ENCODE measurements at places on chromosomes 5 and 9.

DNA sequence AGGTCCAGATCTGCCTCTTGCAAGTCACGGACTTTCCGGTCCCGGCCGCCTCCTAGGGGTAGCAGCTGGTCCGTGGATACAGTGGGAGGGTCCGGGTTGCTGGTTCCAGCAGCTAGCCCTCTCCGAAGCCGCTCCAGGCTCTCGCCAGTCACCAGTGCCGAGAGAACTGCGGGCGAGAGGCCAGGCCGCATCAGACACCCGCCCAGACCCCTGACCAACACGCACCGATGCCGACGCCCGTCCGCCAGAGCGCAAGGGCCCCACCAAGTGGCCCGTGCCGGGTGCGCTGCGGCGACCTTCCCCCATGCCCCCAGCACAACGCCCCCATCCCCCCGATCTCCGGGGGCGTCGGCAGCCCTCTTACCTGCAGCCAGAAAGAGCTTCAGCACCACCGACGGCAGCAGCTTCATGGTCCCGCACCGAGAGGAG is 470 bp downstream of the HBEGF start:
- DNase-seq, result peak; percentile 85

DNA sequence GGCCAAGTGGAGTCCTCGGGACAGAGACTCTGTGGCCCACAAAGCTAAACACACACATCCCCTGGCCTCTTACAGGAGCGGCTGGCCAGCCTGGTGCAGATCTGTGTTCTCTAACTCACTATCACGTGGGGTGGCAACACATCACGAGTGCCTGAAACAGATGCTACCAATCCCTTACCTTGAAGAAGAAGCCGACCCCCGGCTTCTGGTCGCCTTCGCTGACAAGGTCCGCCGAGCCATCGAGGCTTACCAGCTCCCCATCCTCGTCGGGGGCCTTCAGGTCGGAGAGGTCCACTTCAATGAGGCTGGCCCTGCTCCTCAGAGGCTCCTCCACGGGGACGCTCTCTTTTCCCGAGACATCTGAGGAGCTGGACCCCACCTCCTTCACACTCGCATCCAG is 86.7 kb downstream of the CAMSAP1 start:
- DNase-seq, result no peak

DNA sequence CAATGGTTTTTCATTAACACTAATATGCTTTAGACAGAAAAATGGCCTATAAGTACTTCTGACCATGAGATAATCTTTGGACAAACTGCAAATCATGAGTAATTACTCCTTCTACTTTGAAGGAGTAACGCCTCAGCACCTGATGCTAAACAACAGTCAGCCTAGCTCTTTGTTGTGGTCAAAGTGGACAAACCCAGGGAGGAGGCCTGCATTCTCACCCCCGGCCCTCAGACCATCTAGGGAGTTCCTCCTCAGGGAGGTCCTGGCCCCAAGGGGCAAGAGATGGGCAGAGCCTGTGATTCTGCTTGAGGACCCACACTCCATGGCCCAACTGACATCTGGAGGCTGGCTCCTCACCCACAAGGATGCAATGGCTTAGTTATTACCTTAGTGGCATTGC is 48.2 kb upstream of the ANGPTL2 start:
- DNase-seq, result peak; percentile 42

DNA sequence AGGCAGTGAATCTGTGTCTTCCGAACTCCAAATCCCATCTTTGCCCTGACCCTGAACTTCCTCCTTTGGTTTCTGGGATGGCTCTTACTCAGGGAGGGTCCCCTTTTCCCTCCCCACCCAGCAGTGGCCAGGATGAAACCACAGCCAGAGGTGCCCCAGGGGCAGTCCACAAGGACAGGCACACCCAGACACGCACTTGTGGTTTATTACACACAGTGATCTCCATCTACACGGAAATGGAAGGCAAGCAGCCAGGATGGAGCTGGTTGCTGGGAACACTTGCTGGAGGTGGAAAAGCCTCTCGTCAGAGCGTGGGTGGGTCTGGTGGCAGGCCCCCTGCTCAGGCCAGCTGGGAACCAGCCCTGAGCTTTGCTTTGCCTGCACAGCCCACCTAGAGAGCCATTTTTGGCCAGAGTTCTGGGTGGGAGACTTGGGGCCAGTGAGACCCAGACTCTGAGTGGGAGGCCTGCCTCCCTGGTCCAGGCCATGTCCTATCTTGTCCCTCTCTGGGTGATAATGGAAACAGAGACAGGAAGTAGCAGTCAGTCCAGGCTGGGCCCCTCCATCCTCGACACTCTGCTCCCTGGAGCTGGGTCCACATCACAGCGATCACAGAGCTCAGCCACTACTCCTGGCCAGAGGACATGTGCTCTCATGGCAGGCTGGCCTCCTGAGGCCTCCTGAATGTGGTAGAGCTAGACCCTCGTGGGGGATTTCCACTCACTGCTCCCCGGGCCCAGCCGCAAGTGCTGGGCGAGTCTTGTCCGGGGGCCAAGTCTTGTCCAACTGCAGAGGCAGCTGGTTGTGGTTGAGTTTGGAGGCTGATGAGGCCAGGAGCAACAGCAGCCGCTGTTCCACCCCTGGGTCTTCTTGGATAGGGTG is 5.1 kb upstream of the PHYKPL start:
- peak; percentile 34 for DNase-seq

- DNase-seq, result no peak
These were observed 422.9 kb downstream of the EBF1 start for GRCh38 chr5:158676642-158677469.

GRCh38 chr9:114134827-114135396 is 20.4 kb upstream of the COL27A1 start:
- DNase-seq, result no peak

GRCh38 chr5:121027636-121028035 is 563.5 kb downstream of the PRR16 start:
- DNase-seq, result no peak

DNA sequence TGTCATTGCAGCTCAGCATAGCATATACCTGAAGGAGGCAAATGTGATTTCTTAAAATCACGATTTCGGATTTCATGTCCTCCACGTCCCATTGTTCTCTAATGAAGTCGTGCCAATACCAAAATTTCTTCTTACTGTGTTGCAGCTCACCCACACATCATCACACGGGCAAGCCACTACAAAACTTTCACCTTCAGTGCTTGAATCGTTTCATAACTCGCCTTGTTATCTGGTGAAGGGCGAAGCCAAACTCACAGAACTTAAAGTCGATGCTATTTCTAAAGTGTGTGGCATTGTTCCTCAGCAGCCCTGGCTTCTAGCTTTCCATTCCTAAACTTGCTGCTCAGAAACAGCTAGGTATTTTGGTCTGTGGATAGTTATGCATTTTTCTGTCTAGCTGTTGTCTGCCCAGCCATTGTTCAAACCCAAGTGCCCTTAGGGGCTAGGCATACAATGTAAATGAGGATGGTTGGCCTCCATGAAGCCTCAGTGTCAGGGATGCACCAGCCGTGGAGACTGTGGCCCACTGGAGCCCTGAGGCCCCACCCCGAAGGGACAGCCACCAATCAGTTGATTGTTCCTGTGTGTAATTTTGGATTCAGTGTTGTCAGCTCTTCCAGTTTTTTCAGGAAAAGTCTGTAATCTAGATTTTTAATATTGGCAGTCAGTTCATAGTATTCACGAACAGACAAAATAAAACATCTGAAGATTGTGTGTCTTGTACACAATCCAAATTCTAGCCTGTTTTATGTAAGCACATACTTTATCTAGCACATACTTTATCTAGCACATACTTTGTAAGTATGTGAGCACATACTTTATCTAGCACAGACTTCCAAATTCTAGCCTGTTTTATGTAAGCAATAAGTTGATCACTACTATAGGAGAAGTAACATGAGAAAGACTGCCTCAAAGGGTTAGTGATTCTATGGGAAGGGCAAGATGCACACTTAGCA is 112.8 kb downstream of the DAPK1 start:
- DNase-seq, result no peak

DNA sequence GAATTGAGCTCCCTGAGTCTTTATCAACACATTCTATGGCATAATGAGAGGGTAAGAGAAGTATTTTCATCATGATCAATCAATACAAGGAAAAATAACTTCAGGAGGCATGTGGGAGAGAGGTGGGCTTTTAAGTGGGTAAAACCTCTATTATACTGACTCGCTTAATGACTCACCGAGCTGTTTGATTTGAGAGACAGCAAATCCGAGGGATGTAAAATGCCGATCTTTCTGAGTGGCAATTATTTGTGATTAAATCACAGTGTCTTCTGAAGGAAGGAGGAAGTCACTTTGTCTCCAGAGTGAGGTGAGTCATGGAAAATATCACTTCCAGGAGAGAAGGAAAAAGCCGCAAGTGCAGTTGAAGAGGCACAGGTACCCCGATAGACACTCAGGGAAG is 320.4 kb downstream of the DRD1 start:
- DNase-seq, result no peak

GRCh38 chr5:113249206-113249605 is 185.6 kb downstream of the TSSK1B start:
- DNase-seq, result no peak

DNA sequence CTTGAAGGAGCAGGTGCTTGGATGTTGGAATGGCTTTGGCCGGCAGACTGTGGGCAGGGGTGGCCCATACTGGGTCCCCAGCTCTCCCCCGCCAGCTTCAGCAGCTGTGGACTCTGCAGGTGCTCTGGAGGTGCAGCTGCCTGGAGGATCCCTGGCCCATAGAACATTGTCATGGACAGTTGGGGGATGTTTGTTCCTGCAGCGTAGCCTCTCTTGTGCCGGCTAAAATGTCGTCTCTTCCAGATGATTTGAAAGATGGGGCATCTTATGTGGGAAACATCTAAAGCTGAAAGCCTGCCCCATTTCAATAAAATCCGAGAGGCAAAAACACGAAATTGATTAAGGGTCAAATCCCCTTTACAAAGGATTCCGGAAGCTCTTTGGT is 13.5 kb upstream of the SLC6A19 start:
- DNase-seq, result no peak

GRCh38 chr9:34995670-34996060 is 6.1 kb downstream of the DNAJB5 start:
- no peak for DNase-seq

DNA sequence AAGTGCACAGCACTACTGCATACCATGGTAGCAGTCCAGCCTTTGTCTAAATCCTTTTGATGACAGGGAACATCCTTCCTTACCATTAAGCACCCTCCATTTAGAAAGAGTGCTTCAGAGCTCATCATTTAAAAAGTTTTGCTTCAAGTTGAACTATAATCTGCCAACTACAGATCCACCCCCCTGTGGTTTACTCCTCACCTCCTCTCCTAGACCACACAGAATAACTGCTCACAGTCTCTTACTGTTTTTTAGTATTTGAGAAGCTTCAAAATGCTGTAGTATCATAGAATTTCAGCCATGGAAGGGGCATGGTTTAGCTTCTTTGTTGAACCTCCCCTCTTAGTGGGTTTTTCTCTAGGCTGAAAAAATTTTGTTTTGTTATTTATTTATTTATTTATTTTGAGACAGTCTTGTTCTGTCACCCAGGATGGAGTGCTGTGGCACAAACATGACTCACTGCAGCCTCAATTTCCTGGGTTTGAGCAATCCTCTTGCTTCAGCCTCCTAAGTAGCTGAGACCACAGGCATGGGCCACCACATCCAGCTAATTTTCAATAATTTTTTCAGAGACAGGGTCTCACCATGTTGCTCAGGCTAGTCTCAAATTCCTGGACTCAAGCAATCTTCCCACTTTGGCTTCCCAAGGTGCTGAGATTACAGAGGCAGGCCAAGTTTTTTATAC is 384.3 kb upstream of the RFX3 start:
- no peak for DNase-seq

DNA sequence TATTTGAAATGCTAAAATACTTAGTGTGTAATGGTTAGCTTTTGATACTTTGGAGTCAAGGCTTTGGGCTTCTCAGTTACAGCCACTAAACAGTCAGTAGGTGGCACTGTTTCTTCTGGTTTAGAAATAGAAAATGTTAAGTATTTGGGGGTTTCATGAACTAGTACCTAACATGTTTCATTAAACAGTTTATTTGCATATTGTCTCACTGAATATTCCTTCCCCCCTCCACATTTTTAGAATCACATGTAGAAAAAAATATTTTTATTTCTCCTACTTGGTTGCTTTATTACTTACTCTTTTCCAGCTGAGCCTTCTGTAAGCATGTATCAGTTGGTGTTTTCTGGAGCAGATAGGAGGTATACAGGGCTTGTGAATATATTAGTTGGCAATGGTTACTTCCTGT is 48.0 kb downstream of the IPO11 start:
- DNase-seq, result no peak

- no peak for DNase-seq
These were observed 37.7 kb downstream of the TSPAN17 start for GRCh38 chr5:176685010-176685409.

DNA sequence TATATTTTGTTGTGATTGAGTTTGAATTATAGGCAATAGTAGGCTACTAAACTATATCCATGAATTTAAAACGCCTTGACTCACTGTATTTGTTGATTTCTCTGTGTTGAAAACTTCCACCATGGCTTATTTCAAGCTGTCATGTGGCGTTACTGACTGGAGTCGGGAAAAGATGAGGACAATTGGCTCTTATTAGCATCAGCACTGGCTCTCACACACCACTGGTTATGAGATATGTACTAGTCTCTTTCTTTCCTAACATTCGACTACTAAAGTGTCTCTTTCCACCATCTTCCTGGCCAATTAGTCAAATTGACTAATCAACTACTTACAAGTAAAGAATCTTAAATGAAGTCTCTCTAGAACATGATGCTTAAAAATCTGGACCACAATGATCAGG is 9.1 kb upstream of the DAB2 start:
- no peak for DNase-seq

DNA sequence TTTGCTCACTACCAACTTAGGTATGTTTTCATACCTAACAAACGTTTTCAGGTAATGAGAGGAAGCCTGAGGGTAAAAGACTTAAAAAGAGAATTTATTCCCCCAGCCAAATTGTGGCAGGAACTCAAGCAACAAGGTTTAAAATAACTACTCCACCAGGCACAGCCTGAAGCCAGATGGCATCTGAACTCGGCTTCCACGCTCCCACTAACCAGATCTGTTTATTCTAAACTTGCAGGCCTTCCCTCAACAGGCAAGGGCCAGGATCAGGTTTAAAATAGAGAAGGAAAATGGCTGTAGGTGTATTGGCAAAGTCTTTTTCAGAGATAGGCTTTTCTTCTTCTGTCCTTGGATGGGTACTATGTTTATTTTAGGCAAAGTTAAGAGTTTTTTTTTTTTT is 89.4 kb downstream of the OTULIN start:
- DNase-seq, result no peak

DNA sequence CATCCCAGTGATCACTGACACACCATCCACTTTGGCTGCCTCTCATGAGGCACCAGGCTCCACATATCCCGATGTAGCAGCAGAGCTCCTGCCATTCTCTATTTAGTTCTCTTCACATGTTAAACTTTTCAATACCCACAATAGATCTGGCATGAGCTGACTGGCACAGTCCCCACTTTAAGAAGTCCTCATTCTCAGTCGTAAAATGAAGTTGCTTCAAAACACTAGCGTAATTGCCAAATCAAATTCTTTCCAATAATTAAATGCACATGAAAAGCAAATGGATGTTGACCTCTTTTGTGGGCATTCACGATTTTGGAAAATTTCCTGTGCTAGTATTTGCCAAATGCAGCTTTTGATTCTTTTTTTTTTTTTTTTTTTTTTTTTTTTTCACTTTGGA is 32.4 kb downstream of the HAPLN1 start:
- no peak for DNase-seq
